ENCODE measurements at places on chromosomes 2 and 18.

GRCh38 chr2:25618676-25619075 lies 54.7 kb downstream of the DTNB start:
- DNase-seq: no peak

- no peak for DNase-seq
Measured at GRCh38 chr18:24398540-24398939, 916 bp upstream of the OSBPL1A start.

- no peak for DNase-seq
Measured at GRCh38 chr18:31819925-31820229, 59.2 kb upstream of the SLC25A52 start.

- DNase-seq: no peak
Measured at GRCh38 chr2:137056704-137057103, 291.4 kb downstream of the THSD7B start.

GRCh38 chr2:1972948-1973347 lies 228.6 kb upstream of the PXDN start:
- DNase-seq: no peak

GRCh38 chr2:157172239-157172638 lies 85.3 kb upstream of the GALNT5 start:
- no peak for DNase-seq

DNA sequence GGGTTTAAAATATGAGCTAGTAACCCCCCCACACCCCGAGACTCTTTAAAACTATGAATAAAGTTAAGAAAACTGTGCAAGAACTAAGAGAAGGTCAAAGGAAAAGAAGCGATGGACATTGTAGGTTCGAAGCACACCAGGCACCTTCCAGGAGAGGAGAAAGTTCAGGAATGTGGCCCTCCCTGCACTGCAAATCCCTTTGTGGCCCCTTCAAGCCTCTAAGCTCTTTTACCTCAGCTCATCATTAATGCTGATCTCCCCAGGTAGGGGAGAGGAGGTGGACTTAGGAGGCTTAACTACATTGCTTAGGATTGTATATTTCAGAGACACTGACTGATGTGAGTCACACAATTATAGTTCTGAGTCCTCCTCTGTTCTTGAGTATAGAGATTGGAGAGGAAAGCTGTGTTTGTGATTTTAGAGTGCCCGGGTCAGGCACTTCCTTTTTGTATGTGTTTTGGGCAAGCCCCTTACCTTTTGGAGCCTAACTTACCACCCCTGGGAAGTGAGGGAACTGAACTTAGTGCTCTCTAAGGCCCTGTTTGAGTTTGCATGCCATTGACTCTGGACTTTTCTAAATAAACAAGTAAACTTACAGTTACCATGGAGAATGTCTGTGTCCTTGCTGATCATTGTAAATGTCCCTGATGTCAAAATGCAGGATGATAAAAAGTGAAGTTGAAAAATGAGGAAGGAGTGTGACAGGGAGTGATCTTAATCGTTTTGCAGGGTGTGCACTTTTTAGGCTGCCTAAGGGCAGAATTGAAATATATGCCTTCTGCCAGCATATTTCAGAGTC lies 140.8 kb upstream of the ZEB2 start:
- no peak for DNase-seq

DNA sequence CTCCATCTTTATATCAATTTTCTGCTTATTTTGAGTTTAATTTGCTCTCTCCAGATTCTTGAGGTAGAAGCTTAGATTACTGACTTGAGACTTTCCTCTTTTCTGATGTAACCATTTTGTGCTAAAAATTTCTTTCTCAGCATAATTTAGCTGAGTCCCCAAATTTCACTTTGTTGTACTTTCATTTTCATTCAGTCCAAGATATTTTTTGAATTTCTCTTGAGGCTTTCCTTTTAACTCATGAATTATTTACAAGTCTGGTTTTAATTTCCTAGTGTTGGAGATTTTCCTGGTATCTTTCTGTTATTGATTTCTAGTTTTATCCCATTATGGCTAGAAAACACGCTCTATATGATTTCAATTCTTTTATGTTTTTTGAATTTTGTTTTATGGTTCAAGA lies 144.7 kb upstream of the PGAP1 start:
- DNase-seq: no peak

GRCh38 chr18:70046796-70047195 lies 99.1 kb upstream of the CD226 start:
- DNase-seq: no peak

GRCh38 chr18:74546007-74546406 lies 11.7 kb downstream of the CNDP1 start:
- DNase-seq: no peak

DNA sequence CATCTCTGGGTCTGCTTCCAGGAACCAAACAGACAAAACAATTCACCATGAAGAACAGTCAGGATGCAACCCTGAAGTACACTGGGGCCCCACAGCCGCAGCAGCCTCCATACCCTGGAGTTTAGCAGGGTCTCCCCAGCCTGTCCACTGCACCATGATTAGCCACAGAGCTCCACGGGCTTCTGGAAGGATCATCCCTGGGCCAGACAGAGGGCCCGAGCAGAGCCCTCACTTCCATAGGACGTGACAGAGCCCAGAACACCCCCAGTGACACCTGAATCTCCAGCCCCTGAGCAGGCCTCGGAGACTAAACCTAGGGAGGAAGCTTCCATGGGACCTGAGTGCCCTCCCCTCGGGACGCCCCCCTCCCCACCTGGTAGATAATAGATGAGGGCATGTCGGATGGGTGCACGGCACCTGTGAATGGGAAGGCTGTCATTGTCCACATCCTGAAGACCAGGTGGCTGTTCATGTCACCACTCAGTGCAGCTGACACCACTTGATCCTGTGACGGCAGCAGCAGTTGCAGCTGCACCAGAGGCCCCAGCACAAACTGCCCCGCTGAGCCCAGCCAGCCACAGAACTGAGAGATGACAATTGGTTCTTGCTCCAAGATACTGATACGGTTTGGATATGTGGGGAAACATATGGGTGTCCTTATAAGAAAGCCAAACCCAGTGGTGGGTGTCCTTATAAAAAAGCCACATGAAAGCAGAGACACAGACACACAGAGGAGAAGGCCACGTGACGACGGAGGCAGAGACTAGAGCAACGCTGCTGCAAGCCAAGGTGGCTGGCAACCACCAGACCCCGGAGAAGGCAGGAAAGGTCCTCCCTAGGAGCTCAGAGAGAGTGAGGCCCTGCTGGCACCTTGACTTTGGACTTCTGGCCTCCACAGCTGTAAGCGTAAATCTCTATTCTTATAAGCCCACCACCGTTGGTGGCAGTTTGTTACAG lies 23.2 kb downstream of the KIF1A start:
- DNase-seq: no peak

GRCh38 chr2:69061525-69061924 lies 48.5 kb downstream of the ANTXR1 start:
- DNase-seq: no peak

DNA sequence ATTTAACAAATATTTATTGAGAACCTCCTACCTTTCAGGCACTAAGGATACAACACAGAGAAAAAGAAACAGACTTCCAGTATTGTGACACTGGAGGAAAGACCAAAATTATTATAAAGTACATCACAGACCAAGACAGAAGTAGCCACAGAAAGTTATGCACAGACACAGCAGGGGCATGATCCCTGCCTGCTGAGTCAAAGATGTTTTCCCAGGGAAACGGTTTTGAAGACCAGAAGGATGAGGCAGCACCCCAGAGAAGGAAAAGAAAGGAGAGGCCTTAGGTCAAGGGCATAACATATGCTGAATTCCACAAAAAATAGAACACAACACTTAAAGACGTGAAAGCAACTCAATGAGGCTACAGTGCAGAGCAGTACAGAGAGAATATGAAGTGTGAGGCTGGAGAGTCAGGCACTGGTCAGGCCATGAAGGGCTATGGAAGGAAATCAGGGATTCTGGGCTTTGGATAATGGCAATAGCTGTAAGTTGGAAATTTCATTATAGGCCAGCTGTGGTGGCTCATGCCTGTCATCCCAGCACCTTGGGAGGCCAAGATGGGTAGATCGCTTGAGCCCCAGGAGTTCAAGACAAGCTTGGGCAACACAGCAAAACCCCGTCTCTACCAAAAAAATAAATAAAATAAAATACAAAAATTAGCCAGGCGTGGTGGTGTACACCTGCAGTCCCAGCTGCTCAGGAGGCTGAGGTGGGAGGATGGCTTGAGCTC lies 8.2 kb downstream of the ADAM17 start:
- DNase-seq: no peak

All from NCI-H524 treated with DMSO at 0.1 percent for 48 hours (cell line).